ENCODE measurements at places on chromosomes 6 and 20.

- DNase-seq, result no peak
Measured at GRCh38 chr20:34562641-34563040, 4.1 kb downstream of the MAP1LC3A start.

DNA sequence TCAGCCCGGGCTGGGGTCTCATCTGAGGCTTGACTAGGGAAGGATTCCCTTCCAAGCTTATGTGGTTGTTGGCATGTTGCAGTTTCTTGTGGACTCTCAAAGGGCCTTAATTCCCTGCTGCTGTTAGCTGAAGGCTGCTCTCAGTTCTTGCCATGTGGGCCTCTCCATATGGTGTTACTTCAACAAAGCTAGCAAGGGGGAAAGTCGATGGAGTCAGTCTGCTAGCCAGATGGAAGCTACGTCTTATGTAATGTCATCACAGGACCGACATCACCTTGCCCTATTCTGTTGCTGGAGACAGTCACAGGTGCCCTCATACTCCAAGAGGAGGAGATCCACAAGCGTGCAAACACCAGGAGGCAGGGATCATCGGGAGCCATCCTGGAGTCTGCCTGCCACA is 43.3 kb upstream of the ARMC2 start:
- no peak for DNase-seq

GRCh38 chr6:145340256-145340655 is 395.1 kb downstream of the EPM2A start:
- no peak for DNase-seq

- DNase-seq, result no peak
Measured at GRCh38 chr6:3310703-3311102, 52.0 kb downstream of the PSMG4 start.

DNA sequence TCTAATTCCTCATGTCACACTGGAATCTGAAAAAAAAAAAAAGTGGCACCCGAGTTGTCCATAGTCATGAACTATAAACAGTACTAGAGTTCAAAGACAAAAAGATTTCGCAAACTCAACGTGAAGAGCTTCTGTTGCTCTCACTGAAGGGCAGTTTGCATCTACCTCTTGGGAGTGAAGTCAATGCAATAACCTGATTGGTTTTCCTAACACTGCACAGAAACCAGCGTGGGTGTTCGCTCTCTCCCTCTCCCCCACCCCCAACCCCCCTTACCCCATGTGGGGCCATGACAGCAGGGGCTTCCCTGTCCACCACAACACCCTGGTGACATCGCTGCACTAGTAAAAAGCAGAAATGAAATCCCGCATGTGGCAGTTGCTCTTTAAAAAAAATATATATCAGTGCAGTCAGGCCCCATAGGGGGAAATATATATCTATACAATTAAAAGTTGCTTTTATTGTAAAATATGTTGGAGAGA is 66.9 kb downstream of the GMPR start:
- DNase-seq, result no peak

Data from activated naive CD4-positive, alpha-beta T cell (primary cell).